Fibroblast of villous mesenchyme (primary cell): ENCODE measurements at places on chromosomes 13 and 19.

GRCh38 chr13:106534639-106535551 is 567 bp downstream of the EFNB2 start:
- DNase-seq, result peak; percentile 34

GRCh38 chr19:7833225-7834099 is 3.4 kb downstream of the EVI5L start:
- DNase-seq, result peak; percentile 80

DNA sequence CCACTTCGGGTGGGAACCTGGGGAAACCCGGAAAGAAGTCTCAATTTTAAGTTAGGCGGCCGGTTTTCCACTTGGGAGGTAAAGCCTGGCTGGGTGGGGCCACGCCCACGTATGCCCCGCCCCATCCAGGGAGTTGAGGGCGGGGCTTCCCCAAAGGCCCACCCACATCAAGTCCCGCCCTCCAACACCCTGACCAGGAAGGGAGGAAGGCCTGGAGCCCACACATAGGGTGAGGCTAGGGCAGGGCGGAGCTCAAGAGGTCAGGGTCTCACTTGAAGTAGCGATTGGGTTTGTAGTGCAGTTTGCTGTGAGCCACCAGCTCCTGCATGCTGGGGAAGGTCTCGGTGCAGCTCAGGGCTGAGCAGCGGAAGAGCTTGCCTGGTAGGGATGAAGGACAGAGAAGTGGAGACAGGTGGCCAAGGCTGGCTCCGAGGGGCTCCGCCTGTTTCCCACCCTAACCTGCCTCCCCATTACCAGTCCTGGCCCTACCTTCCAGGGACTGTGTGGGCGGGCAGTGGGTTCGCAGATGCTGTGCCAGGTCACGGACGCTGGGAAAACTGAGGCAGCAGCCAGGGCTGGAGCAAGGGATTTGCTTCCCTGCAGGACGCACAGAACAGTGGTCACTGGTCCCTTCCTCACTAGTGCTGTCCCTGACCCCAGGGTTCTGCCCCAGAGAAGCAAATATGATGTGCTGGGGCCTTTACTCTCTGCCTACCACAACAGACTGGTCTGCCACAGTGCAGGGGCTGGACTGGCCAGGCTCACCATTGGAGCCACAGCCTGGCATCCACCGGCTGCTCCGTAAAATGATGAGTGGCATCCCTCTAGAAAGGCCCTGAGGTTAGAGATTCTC is 1.6 kb downstream of the ZNF414 start:
- DNase-seq, result no peak

GRCh38 chr19:10543420-10544241 is at the start of gene ATG4D:
Gene ATG4D (plus strand): TSS chr19:10543904. CDS start chr19:10544091, 187 bp downstream.
- peak; percentile 59 for DNase-seq

- peak; percentile 23 for DNase-seq
Measured at GRCh38 chr13:38872693-38873092, 117.9 kb downstream of the STOML3 start.

GRCh38 chr13:33727297-33728083 is 90.5 kb upstream of the RFC3 start:
- DNase-seq, result no peak

DNA sequence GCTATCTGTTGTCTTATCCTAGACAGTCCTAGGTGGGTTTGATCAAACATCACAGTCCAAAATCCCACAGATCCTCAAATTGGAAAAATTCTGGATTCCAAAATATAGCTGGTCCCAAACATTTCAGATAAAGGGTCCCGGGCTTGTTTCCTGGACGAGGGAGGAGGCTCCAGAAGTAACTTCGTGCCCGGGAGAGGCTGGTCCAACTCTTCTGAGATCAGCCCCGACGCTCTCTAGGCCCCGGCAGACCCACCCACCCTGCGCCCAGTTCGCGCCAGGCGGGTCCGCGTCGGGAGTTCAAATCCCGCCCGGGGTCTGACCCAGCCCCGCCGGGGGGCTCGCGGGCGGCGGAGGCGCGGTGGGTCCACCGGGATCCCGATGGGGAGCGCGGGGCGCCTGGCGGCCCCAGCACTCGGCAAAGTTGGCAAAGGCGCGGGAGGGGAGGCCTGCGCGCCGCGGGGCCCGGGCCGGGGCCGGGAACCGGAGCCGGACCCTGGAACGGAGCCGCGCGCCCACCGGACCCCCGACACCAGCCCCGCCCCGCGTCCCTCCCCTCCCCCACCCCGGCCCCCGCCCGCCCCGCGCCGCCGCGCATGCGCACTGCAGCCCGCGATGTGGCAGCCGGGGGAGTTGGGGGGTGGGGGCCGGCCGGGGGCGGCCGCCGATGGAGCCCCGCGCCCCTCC is 513 bp downstream of the MIER2 start:
- DNase-seq, result peak; percentile 28

GRCh38 chr19:18708452-18709231 is 25.2 kb downstream of the CRTC1 start:
- no peak for DNase-seq

DNA sequence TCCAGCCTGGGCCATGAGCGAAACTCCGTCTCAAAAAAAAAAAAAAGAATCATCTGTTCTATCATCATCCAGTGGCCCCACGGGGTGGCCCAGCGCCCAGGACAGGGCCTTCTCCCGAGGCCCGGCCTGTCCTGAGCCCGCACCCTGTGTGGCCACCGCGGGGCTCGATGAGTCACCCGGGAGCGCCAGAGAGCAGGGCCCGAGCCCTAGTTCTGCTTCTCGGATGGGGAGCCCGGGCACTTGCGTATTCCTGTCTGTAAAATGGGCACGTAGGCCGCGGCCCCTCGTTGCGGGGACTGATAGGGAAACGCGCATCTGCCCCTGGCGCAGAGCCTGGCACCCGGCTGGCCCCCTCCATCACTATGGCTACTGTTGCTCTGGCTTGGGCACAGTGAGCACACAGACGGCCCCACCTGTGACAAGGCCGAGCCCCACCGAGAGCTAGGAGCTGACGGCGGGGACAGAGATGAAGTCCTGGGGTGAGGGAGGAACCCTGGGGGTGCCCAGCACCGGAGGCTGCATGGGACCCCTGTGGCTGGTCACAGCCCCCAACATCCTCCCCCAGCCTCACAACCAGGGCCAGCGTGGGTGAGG is 21.3 kb upstream of the UQCR11 start:
- no peak for DNase-seq

DNA sequence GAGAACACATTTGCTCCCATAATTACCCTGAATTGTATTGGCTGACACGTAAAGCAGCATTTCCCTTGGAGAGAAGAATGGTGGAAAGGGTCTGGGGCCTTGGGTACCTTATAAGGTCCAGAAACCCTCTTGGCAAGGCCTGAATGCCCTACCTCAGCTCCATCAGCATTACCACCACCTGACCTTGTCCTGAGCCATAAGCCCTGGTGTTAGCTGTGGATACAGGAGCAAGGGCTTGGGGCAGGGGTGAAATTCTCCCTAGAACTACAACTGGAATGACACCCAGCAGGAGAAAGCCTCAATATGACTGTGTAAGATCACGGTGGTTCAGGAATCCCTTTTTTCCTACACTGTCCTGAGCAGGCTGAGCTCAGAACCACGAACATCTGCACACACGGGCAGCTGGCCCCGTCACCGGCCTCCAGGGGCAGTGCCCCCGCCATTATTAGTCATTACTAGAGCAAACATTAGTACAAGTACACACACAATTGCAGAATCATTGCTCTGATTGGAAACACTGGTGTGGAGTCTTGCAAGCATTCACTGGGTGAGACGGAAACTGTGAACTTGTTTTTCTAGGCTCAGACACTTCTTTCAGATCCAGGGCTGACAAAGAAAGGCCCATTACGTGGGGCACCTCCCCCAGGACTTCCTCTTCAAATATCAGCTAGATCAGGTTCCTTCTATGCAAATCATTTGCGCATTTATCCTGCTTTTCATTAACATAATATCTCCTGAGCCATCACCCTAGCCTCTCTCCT is 26.8 kb upstream of the MTIF3 start:
- DNase-seq, result no peak

GRCh38 chr13:40974460-40975407 is 44.4 kb downstream of the ELF1 start:
- peak; percentile 69 for DNase-seq

- no peak for DNase-seq
Measured at GRCh38 chr19:29542776-29543175, 17.0 kb downstream of the VSTM2B start.

- DNase-seq, result no peak
Measured at GRCh38 chr13:65339241-65339640, 1890.9 kb downstream of the PCDH9 start.

GRCh38 chr13:66427458-66427861 is 802.7 kb downstream of the PCDH9 start:
- no peak for DNase-seq

DNA sequence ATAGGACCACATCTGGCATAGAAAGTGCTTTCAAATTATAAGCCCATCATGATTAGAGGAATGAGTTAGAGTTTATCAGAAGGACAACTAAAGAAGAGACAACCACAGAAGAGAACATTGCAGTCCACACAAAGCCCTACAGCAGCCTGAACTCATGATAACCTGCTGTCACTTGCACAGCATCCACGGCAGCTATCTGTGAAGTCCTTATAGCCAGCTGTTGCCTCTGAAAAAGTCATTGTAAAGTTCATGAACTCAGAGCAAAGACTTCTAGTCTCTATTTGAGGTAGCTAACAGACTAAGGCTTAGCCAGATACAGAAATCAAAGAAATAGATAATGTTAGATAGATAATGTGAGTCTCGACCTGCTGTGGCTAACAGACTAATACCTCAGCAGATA is 450.0 kb downstream of the KLF5 start:
- no peak for DNase-seq

DNA sequence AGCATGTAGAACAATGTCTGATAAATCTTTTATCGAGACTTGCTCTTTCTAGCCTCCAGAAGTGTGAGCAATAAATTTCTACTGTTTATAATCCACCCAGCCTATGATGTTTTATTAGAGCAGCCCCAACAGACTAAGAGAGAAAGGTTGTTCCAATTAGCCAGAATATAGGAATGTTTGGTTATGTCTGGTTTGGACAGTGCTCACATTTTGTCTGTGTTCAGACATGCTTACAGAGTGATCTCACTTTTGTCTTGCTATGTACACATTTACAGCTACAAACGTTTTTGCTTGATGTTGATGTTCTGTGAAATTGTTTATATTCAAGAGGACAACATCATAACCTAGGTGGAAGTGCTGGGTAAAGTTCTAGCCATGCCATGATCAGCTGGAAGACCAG is 18.0 kb upstream of the EVI5L start:
- DNase-seq, result no peak

DNA sequence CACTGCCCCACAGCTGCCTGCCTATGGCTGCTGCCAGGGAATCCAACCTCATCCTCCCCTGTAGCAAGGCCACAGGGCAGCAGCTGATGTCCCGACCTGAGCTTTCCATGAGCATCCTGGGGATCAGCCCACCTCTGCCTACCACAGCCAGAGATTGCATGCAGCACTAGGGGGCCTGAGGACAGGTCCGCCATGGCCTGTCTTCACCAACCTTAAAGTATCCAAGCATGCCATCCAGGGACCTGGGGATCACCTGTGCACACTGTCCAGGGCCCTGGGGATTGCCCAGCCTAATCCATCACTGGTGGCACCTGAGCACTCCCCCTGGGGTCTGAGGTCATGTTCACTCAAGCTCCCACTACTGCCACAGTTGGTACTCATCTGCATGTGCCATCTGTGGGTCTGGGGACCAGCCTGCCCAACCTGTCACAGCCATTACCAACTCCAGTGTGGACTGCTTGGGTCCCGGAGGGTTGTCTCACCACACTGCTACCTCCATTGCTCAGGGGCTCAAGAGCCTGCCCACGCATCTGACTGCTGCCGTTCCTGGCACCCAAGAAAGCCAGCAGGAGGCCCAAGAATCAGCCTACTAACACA is 53.0 kb downstream of the KCTD15 start:
- no peak for DNase-seq

DNA sequence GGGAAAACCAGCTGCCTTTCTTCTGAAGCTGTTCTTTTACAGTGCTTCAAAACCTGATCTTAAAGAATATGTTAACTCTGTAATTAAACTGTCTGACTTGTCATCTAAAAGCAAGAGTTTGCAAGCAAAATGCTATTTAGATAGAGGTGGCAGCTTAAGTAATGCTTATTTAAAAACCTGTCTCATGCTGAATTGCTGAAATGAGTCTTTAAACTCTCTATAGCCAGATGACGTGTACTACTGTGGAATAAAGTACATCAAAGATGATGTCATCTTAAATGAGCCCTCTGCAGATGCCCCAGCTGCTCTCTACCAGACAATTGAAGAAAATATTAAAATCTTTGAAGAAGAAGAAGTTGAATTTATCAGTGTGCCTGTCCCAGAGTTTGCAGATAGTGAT is 22.9 kb downstream of the ITM2B start:
- no peak for DNase-seq

GRCh38 chr19:40893112-40893511 is 11.1 kb upstream of the CYP2A7 start:
- DNase-seq, result no peak

- no peak for DNase-seq
Measured at GRCh38 chr13:79486433-79487188, 5.7 kb downstream of the NDFIP2 start.

DNA sequence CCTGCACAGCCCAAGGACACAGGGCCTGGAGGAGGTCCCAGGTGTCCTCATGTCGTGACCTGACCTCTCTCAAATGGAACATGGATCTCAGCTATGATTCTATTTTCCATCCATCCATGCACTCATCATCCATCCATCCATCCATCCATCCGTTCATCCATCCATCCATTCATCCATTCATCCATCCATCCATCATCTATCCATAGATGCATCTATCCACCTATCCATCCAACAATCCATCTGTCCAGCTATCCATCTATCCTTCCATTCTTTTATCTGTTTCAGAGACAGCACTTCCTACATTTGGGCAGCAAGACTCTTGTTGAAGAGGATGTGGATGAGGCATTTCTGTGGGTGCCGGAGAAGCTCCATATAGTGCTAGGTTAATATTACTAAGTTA is 86.7 kb downstream of the SCGB2B2 start:
- DNase-seq, result no peak

DNA sequence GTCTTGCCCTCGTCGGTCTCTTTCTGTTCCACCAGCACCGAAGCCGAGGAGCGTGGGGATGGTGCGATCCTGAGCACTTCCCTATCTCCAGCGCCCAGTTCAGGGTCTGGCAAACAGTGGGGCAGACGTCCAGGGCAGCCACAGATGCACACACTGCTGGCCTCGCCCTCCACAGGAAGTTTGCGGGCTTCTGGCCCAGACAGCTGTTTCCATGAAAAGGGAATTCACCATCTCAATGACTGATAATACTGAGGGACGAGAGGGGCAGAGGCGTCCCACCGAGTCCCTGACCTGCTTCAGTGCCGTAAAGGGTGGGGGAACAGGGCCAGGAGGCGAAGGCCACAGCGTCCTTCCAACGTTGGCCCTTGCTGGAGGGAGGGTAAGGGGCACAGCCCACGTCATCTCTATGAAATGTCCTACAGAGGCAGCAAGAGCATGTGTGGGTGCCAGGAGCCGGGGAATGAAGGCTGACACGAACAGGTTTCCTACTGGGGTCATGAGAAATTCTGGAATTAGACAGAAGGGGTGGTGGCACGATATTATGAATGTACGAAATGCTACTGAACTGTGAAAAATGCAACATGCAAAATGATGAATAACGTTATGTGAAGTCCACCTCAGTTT is 19.5 kb downstream of the SHC2 start:
- no peak for DNase-seq
